ENCODE measurements at places on chromosomes 5 and 9.

DNA sequence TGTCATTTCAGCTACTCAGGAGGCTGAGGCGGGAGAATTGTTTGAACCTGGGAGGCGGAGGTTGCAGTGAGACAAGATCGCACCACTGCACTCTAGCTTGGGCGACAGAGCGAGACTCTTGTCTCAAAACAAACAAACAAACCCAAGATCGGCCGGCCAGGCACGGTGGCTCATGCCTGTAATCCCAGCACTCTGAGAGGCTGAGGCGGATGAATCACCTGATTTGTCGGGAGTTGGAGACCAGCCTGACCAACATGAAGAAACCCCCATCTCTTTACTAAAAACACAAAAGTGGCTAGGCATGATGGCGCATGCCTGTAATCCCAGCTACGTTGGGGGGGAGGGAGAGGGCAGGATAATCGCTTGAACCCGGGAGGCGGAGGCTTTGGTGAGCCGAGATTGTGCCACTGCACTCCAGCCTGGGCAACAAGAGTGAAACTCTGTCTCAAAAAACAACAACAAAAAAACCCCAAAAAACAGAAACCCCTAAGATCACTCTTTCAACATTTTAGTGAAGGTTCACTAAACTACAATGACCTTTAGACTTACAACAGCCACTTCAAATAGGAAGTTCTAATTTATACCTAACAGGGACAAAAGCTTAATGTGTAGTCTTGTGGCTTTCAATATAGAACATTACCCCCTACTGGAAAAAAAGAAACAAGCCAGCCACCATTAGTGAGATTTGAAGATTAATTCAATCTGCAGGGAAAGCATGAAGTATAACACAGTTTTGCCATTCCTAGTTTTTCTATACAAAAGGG lies 7.0 kb downstream of the HSPA9 start:
- peaks cover 81% of the 10 kb centered on the region for H3K4me1 ChIP-seq
- H3K27ac ChIP-seq, result peak overlapping the region; percentile 85
- peaks cover 62% of the 10 kb centered on the region for H3K36me3 ChIP-seq
- no peaks in the 10 kb centered on the region for H3K27me3 ChIP-seq

DNA sequence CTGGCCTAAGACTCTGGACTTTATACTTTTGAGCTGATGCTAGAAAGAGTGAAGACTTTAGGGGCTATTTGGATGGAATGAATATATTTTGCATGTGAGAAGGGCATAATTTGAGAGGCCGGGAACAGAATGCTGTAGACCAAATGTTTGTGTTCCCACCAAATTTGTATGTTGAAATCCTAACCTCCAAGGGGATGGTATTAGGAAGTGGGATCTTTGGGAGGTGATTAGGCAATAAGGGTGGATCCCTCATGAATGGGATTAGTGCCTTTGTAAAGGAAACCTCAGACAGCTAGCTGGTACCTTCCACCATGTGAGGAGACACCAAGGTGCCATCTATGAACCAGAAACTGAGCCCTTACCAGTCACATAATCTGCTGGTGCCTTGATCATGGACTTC lies 165.1 kb upstream of the S1PR3 start:
- no peak overlapping the region for H3K4me3 ChIP-seq
- H3K36me3 ChIP-seq, result no peaks in the 10 kb centered on the region
- H3K27ac ChIP-seq, result no peak overlapping the region
- H3K4me1 ChIP-seq, result peaks cover 13% of the 10 kb centered on the region
- peaks cover 87% of the 10 kb centered on the region for H3K27me3 ChIP-seq
- no peak for DNase-seq

- H3K27me3 ChIP-seq, result peaks cover 8% of the 10 kb centered on the region
- H3K4me1 ChIP-seq, result peaks cover 3% of the 10 kb centered on the region
- H3K4me3 ChIP-seq, result no peak overlapping the region
- no peak for DNase-seq
These were observed 5.8 kb upstream of the ZBTB43 start for GRCh38 chr9:126799034-126799433.

DNA sequence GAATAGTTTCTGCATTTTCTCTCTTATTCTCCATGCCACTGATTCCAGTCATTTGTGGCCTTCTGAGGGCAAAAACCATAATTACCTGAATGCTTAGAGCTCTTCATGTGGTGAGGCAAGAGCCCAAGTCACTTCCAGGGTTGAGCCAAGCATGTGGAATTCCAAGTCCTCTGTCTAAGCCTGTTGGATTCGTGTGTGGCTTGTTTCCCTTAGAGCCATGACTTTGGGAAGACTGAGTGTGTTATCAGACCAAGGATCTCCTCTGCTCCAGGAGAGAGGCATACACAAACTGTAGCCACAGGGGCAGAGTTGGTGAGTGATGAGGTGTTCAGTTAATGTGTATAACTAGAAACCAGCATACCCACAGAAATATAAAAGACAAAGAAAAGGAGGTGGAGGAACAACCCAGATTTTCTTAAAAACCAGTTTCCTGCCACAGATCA lies 27.1 kb downstream of the SLC22A5 start:
- no peak for DNase-seq
- H3K4me1 ChIP-seq, result peaks cover 75% of the 10 kb centered on the region
- H3K27ac ChIP-seq, result no peak overlapping the region
- no peaks in the 10 kb centered on the region for H3K27me3 ChIP-seq
- H3K4me3 ChIP-seq, result no peak overlapping the region

- peaks cover 55% of the 10 kb centered on the region for H3K27me3 ChIP-seq
- peaks cover 8% of the 10 kb centered on the region for H3K4me1 ChIP-seq
- DNase-seq, result no peak
- H3K27ac ChIP-seq, result no peak overlapping the region
- H3K36me3 ChIP-seq, result no peaks in the 10 kb centered on the region
- H3K4me3 ChIP-seq, result no peak overlapping the region
These were observed 71.8 kb downstream of the AK8 start for GRCh38 chr9:132806306-132806705.

GRCh38 chr9:108722396-108722795 lies 133.4 kb downstream of the ACTL7B start:
- H3K36me3 ChIP-seq, result no peaks in the 10 kb centered on the region
- H3K4me3 ChIP-seq, result no peak overlapping the region
- H3K4me1 ChIP-seq, result no peaks in the 10 kb centered on the region
- no peak overlapping the region for H3K27ac ChIP-seq

DNA sequence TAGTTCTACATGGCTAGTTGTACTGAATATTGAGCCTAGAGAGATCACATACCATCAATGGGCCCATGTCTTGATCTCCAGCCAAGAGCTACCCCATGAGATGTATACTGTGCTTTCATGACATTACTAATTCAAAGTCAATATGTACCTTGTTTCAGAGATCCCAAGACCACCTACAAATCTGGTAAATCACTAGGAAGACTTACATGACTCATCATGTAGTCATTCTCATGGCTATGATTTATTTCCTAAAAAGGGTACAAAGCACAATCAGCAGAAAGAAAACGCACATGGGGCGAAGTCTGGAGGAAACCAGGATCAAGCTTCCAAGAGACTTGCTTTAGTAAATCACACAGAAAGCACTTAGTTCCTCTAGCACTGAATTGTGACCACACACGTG lies 103.0 kb downstream of the PCSK5 start:
- no peak for DNase-seq
- peak overlapping the region; percentile 74 for H3K27ac ChIP-seq
- H3K27me3 ChIP-seq, result no peaks in the 10 kb centered on the region
- peaks cover 7% of the 10 kb centered on the region for H3K36me3 ChIP-seq
- H3K4me3 ChIP-seq, result no peak overlapping the region

DNA sequence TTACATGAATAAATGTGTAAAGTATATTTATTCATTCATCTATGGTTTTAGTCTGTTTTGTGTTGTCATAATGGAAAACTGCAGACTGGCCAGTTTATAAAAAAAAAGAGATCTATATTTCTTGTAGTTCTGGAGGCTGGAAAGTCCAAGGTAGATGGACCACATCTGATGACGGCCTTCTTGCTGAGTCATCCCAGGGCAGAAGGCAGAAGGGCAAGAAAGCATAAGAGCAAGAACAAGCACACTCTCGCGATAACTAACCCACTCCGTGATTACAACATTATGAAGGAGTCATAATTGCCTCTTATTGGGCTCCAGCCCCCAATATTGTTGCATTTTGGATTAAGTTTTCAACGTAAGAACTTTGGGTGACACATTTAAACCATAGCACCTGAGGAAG lies 180.4 kb upstream of the DAB2 start:
- H3K27ac ChIP-seq, result no peak overlapping the region
- peaks cover 23% of the 10 kb centered on the region for H3K27me3 ChIP-seq
- H3K4me1 ChIP-seq, result no peaks in the 10 kb centered on the region
- no peak for DNase-seq
